Dermis blood vessel endothelial cell (primary cell): ENCODE measurements at places on chromosomes 4 and X.

DNA sequence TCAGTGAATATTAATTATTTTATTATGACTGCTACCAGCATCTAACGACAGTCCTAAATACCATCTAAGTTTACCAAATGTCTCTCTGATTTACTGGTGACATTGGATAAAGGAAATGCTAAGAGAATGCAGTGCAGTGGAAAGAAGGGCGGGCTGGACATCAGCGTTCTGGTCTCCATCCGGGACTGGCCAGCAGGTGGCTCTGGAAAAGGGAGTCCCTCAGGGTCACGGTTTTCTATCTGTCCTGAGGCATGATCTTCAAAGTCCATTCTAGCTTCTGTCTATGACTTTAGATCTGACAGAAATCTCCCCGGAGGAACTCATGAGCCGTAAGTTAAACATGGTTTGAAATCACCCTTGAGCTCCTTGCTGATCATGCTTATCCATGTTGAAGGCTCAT is 3.3 kb downstream of the TRIM2 start:
- DNase-seq = peak; percentile 65

DNA sequence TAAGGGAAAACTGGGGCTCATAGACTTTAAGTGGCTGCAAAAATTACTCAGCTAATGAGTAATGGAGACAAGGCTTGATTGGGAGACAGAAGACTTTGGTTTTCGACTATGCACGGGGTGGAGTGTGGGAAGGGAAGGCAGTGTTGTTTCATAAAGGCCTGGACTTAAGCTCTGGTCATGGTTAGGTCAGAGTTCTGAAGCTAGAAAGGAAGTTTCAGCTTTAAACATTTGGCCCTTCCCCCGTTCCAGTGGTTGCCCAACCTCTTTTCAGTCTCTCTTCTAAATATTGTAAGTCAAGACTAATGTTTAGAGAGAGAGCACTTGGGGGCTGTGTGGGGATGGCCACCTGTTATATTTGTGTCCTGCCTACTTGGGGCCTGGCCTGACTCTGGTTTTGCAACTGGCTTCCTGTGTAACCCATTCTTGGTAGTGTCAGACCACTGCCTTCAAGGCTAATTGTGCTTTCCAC is 21.0 kb downstream of the MSN start:
- DNase-seq = no peak

- DNase-seq = no peak
These were observed 154.4 kb upstream of the NOCT start for GRCh38 chr4:138861135-138861534.

DNA sequence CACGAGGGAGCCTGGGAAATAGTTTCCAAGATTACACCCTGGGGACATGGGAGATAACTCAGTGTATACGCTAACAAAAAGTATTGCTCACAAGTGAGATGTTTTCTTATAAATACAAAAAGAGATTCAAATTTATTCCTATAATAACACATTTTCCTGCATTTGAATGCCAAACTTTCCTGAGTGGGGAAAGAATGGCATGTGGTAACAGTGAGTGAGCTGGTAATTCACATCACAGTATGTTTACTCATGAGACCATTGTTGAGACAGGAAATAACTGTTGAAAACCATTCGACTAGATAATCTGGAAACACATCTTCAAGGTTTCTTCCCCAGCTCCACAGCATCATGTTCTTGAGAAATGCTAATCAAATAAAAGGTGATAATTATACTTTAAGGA is 109.1 kb downstream of the TASL start:
- DNase-seq = no peak

DNA sequence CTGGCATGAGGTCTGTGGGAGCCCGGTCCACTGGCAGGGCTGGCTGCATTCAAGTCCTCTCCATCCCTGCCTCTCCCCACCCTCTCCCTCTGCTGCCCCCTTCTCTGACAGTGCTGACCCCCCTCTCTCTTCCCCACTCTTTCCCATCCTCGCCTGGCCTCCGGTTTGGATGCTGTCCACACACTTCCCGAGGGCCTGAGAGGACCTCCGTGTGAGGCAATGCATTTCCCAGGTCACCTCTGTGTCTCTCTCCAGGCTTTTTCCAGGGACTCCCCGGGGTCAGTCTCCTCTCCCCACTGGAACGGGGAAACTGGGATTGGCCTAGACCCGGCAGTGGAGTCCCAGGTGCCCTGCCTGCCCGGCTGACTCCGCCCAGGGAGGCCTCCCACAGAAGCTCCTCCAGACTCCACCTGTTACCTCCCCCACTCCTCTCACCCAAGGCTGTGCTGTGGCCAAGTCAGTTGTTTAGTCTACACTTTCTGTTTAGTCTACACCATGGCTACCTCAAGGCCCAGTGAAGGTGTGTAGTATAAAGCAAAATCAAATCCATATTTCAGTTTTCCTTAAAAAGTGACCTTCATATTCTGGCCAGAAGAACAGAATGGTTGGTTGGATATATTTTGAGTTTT is 146.8 kb downstream of the PTTG2 start:
- DNase-seq = no peak

GRCh38 chr4:8639021-8639420 is 46.5 kb downstream of the CPZ start:
- no peak for DNase-seq

DNA sequence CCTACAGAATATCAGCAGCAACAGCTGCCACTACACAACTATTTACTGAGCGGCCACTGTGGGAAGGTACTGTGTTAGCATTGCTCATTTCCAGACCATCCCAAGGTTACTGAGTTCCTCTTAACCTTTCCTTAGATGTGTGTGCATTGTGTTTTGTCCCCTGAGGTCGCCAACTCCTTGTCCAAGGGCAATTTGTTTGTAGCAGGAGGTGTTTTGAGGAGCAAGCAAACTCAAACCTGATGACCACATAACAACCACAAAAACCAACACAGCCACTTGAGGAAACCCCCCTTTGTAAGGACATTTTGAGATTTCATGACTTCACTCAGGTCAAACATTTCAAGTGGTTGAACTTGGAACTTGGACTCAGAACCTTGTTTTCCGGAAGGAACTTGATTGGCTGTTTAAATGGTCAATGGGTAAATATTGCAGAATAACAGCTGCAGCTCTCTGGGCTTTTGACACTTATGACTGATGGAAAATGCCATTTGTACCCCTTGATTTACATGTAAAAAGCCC is 122.3 kb downstream of the MID1IP1 start:
- no peak for DNase-seq

DNA sequence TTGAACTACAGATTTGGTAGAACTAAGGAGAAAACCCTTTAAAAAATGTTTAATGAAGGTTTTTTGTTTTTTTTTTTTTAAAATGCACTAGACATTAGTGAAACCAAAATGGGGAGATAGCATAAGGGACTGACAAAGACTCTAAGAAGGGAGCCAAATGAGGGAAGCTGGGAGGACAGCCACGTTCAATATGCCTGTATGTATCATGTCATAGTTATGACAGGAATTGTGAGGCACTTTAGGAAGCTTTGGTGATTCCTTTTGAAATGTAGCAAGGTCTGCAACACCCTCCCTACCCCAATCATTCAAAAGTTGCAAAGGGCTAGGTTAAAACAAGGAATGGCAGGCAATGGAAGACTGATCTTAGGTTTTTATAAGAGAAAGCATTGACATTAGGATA is 526.0 kb downstream of the TLL1 start:
- DNase-seq = no peak

DNA sequence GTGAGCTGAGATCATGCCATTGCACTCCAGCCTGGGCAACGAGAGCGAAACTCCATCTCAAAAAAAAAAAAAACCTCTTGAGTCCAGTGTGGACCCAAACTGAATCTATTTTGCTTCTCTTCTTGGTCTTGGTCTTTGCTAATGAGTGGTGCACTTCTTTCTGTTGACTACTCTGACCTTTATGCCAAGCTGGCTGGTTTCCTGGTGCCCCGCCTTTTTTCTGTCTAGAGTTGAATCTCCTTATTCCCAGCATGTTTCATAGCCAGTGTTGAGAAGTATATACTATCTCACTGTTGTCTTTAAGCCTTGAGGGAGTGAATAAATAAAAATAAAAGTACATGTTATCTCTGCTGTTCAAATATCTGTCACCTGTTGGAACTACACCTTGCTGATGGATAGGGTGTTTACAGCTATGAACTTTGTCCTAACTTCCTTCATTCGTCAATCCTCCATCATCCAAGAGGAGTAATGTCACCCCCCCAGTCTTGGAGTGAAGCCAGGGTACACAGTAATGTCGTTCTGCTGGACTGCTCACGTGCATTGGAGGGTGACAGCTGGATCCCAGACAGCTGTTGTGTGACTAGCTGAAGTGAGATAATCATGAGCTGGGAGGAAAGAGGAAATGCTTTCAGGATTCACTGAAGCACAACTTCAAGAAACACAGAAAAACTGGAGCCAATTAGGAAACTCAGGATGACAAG is 99.3 kb upstream of the PRKG2 start:
- DNase-seq = no peak

- DNase-seq = no peak
These were observed 104.6 kb upstream of the LRPAP1 start for GRCh38 chr4:3636646-3637320.

- DNase-seq = no peak
These were observed 526.5 kb downstream of the TRIML1 start for GRCh38 chr4:188665491-188666457.

DNA sequence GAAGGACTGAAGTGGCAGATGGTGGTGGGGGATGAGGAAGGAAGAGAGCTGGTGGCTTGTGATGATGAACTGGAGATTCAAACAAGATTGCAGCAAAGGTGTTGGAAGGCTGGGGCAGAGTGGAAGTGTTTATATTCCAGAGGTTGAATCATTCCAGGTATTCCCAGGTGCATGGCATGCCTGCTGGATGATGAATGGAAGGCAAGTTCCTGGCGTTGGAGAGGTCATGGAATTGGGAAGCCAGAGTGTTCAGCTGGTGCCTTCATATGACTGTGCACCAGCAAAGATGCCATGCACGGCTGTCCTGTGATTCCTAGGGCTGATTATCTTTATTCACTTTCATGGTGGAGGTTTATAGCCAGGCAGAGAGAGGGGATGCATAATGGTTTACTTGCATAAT is 135.8 kb upstream of the PUDP start:
- DNase-seq = no peak

- no peak for DNase-seq
These were observed 226.7 kb downstream of the GRIA2 start for GRCh38 chr4:157447195-157447594.

DNA sequence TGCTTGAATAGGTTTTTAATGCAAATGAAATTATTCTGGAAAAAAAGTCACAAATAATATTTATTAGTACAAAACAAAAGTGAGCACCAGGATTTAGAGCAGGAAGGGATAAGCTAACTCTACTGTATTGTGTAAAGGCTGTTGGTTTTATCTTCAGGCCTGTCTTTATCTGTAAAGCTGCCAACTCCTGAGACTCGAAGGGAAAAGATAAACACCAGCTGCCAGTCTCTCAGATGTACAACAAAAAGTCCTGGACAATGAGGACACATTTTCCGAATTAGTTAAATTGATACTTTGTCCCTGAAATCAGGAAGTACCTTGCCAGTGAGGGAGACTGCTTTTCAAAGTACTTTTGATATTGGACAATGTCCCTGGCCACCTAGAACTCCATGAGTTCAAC is 8.8 kb downstream of the DDX60 start:
- DNase-seq = peak; percentile 43

GRCh38 chrX:150007356-150007755 is 69.1 kb upstream of the EOLA2 start:
- peak; percentile 20 for DNase-seq

DNA sequence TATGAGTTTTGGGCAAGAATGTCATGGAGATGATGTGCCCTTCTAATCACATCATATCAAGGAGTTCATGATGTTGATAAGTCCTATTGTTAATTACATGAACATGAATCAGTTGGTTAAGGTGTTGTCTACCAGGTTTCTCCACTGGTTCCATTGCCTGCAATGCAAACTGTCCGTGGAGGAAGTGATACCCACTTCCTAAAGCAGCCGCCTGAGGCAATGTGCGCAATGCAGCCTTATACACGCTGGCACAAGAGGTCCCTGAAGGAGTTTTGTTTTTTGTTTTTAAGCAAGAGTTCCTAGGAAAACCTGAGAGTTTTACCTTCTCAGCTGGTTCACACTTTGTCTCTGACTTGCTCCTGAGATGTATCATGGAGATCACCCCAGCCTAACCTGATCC is 5.9 kb upstream of the GPKOW start:
- DNase-seq = no peak

- DNase-seq = peak; percentile 50
These were observed 76.5 kb downstream of the PSAPL1 start for GRCh38 chr4:7358100-7358735.

GRCh38 chr4:4585012-4585670 is 43.3 kb upstream of the STX18 start:
- no peak for DNase-seq

DNA sequence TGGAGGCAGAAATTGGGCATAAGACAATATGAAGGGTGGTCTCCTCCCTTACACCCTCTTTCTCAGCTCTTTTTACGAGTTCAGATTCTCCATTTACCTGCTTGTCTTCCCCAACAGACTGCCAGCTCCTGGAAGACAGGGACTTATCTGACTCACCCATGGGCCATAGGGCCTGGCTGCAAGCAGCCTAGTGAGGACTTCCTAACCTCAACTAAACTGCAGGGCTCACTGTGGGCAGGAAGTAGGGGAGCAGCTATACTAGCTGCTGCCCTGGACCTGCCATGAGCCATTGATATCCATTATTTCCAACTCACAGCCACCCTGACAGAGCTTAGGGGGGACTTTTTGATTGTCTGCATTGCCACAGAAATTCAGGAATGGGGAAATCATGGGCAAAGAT is 11.5 kb upstream of the ZNF718 start:
- no peak for DNase-seq

- no peak for DNase-seq
These were observed 1.3 kb upstream of the CCKAR start for GRCh38 chr4:26491449-26492170.

- DNase-seq = no peak
These were observed 156.3 kb downstream of the TMEM164 start for GRCh38 chrX:110159235-110159634.

DNA sequence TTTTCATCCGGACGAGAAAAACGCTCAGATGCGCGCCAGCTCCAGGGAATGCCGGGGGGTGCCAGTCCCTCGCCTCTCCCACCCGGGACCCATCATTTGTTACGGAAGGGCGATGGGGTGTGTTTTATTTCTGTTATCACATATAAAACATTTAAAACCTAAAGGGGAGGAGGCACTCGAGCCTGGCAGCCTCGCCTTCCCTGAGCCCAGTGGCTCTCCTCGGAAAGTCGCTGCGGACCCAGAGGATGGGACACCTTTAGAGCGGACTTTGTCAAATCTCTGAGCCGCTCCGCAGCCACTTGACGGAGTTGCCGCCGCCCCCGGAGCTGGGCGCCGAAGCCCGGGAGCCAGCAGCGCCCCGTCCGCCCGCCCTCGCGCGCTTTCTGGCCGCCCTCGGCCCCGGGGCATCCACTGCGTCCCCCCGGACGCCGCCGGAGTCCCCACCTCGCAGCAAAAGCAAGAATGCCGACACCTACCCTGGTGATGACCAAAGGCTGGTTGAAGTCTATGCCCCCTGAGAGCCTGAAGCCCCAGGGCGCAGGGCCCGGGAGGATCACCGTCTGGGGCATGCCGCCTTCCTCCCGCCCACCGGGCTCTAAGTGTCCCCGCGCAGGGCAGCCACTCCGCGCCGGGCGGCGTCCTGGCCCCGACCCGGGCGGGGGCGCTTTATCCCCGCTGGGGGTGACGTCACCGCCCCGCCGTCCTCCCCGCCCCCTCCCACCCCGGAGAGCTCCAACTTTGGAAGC is at the start of gene PDLIM3:
TSS of gene PDLIM3 (minus strand) at position 642 of the 746 bp plus-strand sequence. CDS start at position 569, 73 bp downstream.
- DNase-seq = peak; percentile 78
